Immature natural killer cell (primary cell): ENCODE measurements at places on chromosomes 5 and 9. TPM values are rescaled to one million over a fixed set of nuclear protein-coding genes. Genes with fewer than 3 reads are reported as not detected.

TSLP gene
- polyA plus RNA-seq, result not detected

LHX3 gene
- polyA plus RNA-seq, result not detected

SPINK5 gene
- polyA plus RNA-seq, result not detected

AMBP gene
- not detected for polyA plus RNA-seq

PCDHGA4 gene
- polyA plus RNA-seq, result 0.11 TPM

CTSV gene
- polyA plus RNA-seq, result not detected

SPEF2 gene
- polyA plus RNA-seq, result 5.1 TPM

TNC gene
- not detected for polyA plus RNA-seq

HMMR gene
- not detected for polyA plus RNA-seq

TAL2 gene
- polyA plus RNA-seq, result not detected

PCDHB11 gene
- not detected for polyA plus RNA-seq

BTNL8 gene
- not detected for polyA plus RNA-seq

FGF10 gene
- polyA plus RNA-seq, result not detected

TTC16 gene
- 2.4 TPM for polyA plus RNA-seq

C9 gene
- not detected for polyA plus RNA-seq

EGFLAM gene
- not detected for polyA plus RNA-seq

SPATA31D4 gene
- not detected for polyA plus RNA-seq
